ENCODE measurements at places on chromosomes 4 and X.
A peak's percentile ranks its signal among the peaks of the same experiment; 100 is the strongest.

- no peak for DNase-seq
Observed at GRCh38 chr4:11407551-11407950, 21.1 kb downstream of the HS3ST1 start.

GRCh38 chr4:150145946-150146340 is 67.7 kb downstream of the DCLK2 start:
- DNase-seq: no peak

GRCh38 chrX:112058255-112058654 is 24.3 kb downstream of the TRPC5 start:
- DNase-seq: no peak

GRCh38 chr4:3335982-3336381 is 43.2 kb downstream of the RGS12 start:
- no peak for DNase-seq

GRCh38 chr4:68373513-68373912 is 23.6 kb upstream of the YTHDC1 start:
- DNase-seq: peak; percentile 96

DNA sequence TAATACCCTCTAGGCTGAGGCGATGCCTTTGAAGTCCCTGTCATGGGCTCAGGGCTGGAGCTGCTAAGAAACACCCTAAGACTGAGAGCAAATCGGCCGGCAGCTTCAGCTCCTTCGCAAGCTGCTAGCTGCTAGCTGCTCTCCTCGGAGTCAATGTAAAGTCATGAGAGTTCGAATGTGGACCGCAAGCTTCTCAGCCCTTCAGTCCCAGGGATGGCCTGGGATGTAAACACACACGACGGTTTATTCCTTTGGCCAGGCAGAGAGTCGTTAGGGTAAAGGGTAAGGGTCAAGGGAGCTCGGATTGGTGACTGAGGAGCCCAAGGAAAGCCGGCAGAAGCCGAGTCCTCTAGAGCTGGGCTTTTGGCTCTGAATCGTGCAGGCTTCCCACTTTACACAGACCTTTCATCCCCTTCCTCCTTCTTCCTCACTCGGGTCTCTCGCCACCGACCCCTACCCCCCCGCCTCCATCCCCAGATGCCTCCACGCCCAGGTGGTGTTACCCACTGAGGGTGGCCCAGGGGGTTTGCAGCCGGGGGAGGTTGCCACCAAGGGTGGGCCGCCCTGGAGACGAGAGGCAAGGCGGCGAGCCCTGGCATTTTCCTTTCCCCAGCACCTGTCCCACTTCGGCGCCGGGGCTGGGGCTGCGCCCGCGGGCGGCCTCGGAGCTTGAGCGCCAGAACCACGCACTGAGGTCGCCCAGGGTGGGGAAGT is 3.1 kb upstream of the BCORL1 start:
- no peak for DNase-seq

Data from brain (organoid and tissue), 16 donors.